ENCODE measurements at places on chromosomes 13 and 19. TPM values are rescaled to one million over a fixed set of nuclear protein-coding genes. Genes with fewer than 3 reads are reported as not detected.
A peak's percentile ranks its signal among the peaks of the same experiment; 100 is the strongest.

DNA sequence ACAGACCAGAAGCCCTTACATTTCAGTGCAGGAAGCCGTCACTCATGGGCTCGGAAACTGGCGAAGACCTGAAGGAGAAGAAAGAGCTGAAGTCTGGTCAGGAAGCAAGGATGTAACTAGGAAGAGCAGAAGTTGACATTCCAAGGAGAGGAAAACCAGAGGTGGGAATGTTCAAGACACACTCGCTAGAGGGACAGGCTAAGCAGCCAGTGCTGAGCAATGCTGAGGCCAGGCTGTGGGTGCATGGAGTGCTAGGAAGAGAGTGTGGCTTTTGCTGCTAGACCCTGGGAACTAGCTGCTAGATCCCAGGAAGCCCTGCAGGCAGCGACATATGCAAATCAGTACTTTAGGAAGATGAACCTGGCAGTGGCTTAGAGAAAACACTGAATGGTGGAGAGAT lies 12.1 kb upstream of the URAD start:
- H3K4me1 ChIP-seq, result no peaks in the 10 kb centered on the region
- DNase-seq, result no peak
- H3K4me3 ChIP-seq, result no peak overlapping the region
- no peak overlapping the region for H3K27ac ChIP-seq

Gene RDH8
- not detected for total RNA-seq

- H3K36me3 ChIP-seq, result no peaks in the 10 kb centered on the region
- no peaks in the 10 kb centered on the region for H3K27me3 ChIP-seq
- H3K27ac ChIP-seq, result no peak overlapping the region
- no peaks in the 10 kb centered on the region for H3K4me1 ChIP-seq
- DNase-seq, result peak; percentile 51
- no peak overlapping the region for H3K4me3 ChIP-seq
Measured at GRCh38 chr19:3243819-3244700, 19.6 kb downstream of the CELF5 start.

DNA sequence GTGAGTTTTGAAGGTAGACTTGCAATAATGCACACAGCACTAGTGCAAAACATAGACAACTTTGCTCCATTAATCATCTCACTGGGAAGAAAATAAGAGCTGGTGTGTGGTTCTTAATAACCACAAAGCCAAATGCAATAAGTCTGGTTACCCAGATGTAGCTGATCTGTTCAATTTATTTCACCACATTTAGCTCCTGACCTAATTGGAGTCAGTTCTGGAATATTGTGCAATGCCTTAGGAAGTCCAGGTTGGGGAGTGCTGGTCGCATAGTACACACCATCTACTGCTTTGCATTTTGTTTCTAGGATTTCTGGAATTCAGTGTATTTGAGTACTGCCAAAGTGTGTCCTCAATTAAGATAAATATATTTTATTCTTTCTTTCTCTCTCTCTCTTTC lies 483.3 kb upstream of the SPRY2 start:
- H3K27me3 ChIP-seq, result no peaks in the 10 kb centered on the region
- no peak overlapping the region for H3K4me3 ChIP-seq
- no peak overlapping the region for H3K27ac ChIP-seq
- no peaks in the 10 kb centered on the region for H3K4me1 ChIP-seq

DNA sequence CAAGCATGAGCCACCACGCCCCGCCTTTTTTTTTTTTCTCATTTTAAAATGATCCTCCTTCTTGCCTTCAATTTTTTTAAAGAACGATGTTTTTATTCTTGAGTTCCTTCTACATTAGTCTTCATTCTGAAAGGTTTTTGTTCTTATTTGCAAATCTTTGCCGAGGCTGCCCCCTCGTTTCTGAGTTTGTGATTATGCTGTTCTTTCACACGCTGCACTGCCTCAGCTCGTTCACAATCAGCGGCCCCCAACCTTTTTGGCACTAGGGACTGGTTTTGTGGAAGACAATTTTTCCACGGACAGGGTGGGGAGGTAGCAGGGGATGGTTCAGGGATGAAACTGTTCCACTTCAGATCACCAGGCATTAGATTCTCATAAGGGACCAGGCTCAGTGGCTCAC lies 26.6 kb downstream of the ZNF787 start:
- H3K36me3 ChIP-seq, result peaks cover 25% of the 10 kb centered on the region
- H3K4me3 ChIP-seq, result no peak overlapping the region
- H3K4me1 ChIP-seq, result peaks cover 3% of the 10 kb centered on the region
- DNase-seq, result no peak

DNA sequence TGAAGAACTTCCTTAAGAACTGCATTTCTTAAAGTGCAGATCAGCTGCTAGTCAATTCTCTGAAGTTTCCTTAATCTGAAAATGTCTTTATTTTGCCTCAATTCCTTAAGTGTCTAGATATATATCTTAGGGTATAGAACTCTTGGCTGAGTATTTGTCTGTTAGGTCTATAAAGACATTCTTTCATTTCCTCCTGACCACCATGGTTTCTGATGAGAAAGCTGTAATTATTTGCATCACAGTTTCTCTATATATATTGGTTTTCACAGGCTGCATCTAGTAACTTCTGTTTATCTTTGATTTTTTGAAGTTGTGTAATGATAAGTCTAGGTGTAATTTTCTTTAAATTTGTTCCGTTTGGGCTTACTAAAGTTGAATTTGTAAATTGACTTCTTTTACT lies 15.2 kb downstream of the NDFIP2 start:
- H3K4me3 ChIP-seq, result no peak overlapping the region
- no peak for DNase-seq
- H3K4me1 ChIP-seq, result peaks cover 49% of the 10 kb centered on the region
- H3K36me3 ChIP-seq, result peaks cover 20% of the 10 kb centered on the region

Gene LIM2
- not detected for total RNA-seq

DNA sequence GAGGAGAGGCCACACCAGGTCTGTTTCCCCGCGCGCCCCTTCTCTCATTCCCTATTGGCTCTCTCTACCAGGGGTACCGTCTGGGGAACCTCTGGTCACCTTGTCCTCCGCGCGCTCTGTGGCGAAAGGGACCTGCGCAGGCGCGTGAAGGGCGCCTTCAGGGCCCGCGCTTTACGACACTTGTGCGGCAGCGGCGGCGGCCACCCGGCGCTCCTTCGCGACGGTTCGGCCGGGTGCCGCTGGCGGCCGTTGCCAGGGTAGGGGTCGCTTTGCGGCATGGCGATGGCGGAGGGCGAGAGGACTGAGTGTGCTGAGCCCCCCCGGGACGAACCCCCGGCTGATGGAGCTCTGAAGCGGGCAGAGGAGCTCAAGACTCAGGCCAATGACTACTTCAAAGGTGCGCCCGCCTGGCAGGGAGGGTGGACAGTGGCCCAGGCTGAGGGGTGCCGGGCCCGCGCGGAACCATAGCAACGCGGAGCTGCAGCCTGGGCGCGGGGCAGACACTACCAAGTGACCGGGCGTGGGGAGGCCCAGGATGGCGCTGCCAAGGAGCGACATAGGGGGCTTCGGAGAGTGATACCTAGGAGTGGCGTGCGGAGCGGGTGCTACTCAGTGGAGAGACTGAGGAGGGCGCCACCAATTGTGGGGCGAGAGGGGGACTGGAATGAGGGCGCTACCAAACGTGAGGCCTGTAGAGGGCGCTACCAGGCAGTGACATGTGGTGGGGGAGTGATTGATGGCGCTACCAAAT lies at the start of gene PPP5C:
TSS of gene PPP5C (plus strand) at position 267 of the 751 bp plus-strand sequence. CDS start at position 277, 10 bp downstream.
- DNase-seq, result peak; percentile 94
- peaks cover 37% of the 10 kb centered on the region for H3K36me3 ChIP-seq
- H3K27ac ChIP-seq, result peak within 1 kb of the TSS; percentile 93
- H3K4me3 ChIP-seq, result peak within 1 kb of the TSS; percentile 94

- H3K4me1 ChIP-seq, result peaks cover 74% of the 10 kb centered on the region
- peaks cover 25% of the 10 kb centered on the region for H3K36me3 ChIP-seq
- DNase-seq, result no peak
- no peak overlapping the region for H3K4me3 ChIP-seq
Measured at GRCh38 chr13:79389026-79389425, 17.0 kb downstream of the RBM26 start.

DNA sequence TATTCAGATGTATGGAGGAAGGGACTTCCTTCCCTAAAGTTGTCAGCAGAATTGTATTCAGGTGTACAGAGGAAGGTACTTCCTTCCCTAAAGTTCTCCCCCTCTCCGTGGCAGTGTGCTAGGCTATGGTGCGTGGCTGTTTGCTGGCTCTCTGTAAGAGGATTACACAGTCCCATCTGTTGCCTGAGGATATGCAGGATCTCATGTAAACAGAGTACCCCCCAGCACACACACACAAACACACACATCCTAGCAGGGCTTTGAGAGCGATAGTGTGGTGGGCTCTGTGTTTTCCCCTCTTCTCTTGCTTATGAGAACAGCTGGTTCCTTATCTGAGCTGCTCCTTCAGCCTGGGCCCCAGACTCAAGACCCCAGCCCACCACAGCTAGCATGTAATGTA lies 10.3 kb downstream of the NEK5 start:
- peaks cover 2% of the 10 kb centered on the region for H3K27me3 ChIP-seq
- no peak for DNase-seq
- no peak overlapping the region for H3K27ac ChIP-seq
- H3K36me3 ChIP-seq, result no peaks in the 10 kb centered on the region
- no peak overlapping the region for H3K4me3 ChIP-seq
- no peaks in the 10 kb centered on the region for H3K4me1 ChIP-seq

GRCh38 chr19:28171983-28172382 lies 1041.0 kb downstream of the UQCRFS1 start:
- no peak for DNase-seq
- no peak overlapping the region for H3K4me3 ChIP-seq
- no peaks in the 10 kb centered on the region for H3K27me3 ChIP-seq
- no peaks in the 10 kb centered on the region for H3K4me1 ChIP-seq

DNA sequence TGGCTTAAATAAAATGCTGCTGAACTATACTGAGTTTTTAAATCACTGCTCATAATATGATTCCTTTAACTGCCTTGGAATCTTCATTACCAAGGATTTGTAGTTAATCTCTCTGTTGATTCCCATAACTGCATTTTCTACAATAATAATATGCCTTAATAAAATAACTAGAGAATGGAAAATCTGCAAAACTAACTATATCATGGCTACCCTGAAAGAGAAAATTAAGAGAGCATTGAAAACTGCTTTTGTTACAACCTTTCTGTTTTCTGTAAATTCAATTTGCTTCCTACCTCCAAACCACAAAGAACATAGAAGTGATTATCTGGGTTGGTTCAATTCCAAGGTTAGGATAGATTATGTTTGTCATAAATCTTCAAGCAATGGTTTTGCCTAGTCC lies 202.8 kb upstream of the ATXN8OS start:
- no peaks in the 10 kb centered on the region for H3K4me1 ChIP-seq
- no peak overlapping the region for H3K27ac ChIP-seq
- H3K27me3 ChIP-seq, result no peaks in the 10 kb centered on the region
- no peaks in the 10 kb centered on the region for H3K36me3 ChIP-seq

Gene ZNF99
- total RNA-seq, result not detected

- H3K36me3 ChIP-seq, result peaks cover 30% of the 10 kb centered on the region
- no peak overlapping the region for H3K4me3 ChIP-seq
- H3K27ac ChIP-seq, result peak overlapping the region; percentile 62
- H3K27me3 ChIP-seq, result no peaks in the 10 kb centered on the region
- H3K4me1 ChIP-seq, result no peaks in the 10 kb centered on the region
Measured at GRCh38 chr19:43738780-43739211, 16.0 kb downstream of the SMG9 start.

DNA sequence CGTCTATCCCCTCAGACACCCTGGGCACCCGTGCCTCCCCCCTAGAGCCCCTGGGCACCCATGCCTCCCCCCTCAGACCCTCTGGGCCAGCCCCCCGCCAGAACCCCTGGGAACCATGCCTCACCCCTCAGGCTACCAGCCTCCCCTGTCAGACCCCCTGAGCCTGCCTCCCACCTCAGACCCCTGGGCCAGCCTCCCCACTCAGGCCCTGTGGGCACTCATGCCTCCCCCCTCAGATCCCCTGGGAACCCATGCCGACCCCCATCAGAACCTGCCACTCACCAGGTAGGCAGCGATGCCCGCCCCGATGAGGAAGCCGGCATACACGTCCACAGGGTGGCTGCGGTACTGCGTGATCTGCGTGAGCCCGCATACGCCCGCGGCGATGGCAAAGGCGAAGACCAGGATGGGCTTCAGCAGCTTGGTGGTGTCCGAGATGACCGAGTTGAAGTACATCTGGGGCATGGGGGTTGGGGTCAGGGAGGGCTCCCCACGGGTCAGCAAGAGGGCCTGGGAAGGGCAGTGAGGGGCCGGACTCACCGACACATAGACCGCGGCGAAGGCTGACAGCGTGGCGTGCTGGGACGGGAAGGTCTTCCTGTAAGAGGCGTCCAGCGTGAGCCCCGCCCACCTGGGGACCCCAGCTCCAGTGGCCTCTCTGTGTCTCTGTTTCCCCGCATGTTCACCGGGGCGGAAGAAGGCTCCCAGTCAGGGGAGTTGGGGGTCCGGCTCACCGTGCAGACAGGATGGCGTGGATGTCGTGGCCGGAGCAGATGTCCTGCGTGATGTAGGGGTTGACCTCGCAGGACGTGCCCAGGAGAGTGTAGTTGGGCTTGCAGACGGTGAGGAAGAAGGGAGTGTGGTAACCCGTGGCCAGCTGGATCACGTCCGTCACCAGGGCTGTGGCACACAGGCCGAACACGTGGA lies 7.3 kb downstream of the PLPPR3 start:
- peak overlapping the region; percentile 75 for H3K27ac ChIP-seq
- peaks cover 3% of the 10 kb centered on the region for H3K27me3 ChIP-seq
- DNase-seq, result no peak

Gene PDX1
- total RNA-seq, result not detected

- peak overlapping the region; percentile 69 for H3K27ac ChIP-seq
- peak; percentile 44 for DNase-seq
- H3K4me3 ChIP-seq, result peak overlapping the region; percentile 86
- peaks cover 18% of the 10 kb centered on the region for H3K27me3 ChIP-seq
- H3K36me3 ChIP-seq, result no peaks in the 10 kb centered on the region
- peaks cover 16% of the 10 kb centered on the region for H3K4me1 ChIP-seq
Measured at GRCh38 chr19:42325896-42326771, 699 bp downstream of the MEGF8 start.

DNA sequence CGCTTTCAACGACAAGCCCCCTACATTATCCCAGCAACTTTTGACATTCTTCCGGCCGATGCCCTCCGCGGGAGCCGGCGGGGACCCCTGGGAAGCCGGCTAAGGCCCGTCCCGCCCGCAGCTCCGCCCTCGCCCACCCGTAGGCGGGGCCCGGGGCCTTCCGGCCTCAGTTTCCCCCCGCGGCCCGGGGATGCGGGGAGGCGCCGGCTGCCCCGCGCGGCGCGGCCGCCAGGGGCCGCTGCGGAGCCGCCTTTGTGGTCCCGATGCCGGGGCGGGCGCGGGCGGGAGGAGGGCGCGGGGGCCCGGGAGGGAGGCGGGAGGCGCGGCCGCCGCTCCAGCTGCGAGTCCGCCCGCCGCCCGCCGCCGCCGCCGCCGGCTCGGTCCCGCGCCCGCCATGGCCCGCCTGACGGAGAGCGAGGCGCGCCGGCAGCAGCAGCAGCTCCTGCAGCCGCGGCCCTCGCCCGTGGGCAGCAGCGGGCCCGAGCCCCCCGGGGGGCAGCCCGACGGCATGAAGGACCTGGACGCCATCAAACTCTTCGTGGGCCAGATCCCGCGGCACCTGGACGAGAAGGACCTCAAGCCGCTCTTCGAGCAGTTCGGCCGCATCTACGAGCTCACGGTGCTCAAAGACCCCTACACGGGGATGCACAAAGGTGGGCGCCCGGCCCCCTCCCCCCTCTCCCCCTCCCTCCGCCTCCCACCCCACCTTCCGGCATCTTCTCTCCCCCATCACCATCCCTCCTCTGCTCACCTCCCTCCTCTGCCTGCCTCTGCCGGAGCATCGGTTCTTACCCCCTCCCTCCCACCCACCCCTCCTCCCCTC lies at the start of gene CELF5:
TSS of gene CELF5 (plus strand) at position 316 of the 823 bp plus-strand sequence. CDS start at position 395, 79 bp downstream.
- DNase-seq, result peak; percentile 70
- H3K4me3 ChIP-seq, result no peak within 1 kb of the TSS
- no peak within 1 kb of the TSS for H3K27ac ChIP-seq
- no peaks in the 10 kb centered on the region for H3K4me1 ChIP-seq
- H3K36me3 ChIP-seq, result no peaks in the 10 kb centered on the region
